ENCODE measurements at places on chromosomes 6 and 20.

DNA sequence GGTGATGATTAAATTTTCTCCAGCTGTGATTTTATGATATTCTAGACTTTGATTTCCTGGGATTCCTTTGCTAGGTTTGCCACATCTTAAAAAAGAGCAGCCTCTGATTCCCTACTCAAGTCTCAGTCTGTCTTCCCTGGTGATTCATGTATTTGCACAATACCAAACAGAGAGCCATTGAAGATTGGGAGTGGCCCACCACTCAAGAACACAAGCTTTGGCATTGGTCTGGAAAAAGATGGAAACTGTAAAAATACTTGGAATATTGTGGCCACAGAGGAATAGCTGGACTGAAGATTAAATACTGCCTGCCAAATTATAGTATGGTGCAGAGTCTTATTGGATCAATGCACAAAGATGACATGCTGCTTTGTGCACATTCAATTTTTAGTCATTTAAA, 32.9 kb downstream of the PTCHD4 start:
- DNase-seq: no peak

GRCh38 chr6:15906420-15907016, 222.4 kb upstream of the MYLIP start:
- no peak for DNase-seq

GRCh38 chr6:136072691-136073090, 177.4 kb downstream of the MTFR2 start:
- no peak for DNase-seq

DNA sequence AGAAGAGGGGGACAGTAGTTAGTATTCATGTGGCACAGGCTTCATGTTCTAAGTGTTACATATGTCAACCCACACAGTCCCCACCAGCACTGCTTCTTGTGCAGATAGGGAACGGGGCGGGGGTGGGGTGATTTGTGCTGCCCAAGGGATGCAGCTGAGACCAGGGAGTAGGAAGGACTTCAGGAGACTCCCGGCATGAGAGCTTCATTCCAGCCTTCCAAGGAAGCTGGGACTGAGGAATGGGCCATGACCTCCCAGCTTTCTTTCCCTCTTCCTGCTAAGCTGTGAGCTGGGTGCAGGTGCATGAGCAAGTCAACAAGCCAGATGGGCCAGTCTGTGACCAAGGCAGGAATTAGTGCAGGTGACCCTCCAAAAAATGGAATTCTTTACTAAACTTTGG, 9.2 kb downstream of the BEND3 start:
- DNase-seq: no peak

- DNase-seq: no peak
Measured at GRCh38 chr6:157774153-157775135, 48.6 kb upstream of the SNX9 start.

DNA sequence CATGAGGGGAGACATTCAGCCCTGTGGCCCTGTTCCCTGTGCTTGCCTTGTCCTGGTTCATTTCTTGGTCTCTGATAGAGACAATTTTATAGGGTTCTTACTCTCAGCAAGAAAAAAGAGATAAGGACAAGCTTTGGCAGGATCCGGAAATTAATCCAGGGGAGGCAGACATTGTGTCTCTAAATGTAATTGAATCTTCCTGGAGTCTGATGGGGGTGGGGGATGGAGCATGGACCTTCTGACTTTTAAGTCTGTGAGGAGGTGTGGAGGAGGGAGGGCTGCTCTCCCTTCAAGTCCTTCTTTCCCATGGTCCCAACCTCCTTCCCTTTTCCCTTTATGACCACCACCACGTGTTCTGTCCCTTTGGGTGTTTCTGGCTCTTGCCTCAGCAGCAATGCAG, 512.7 kb downstream of the DHX35 start:
- no peak for DNase-seq

- DNase-seq: no peak
Measured at GRCh38 chr20:63539441-63540370, 2.5 kb upstream of the PTK6 start.

Data from T-helper 9 cell (primary cell).